MM.1S (cell line): ENCODE measurements at places on chromosomes 16 and 17.

DNA sequence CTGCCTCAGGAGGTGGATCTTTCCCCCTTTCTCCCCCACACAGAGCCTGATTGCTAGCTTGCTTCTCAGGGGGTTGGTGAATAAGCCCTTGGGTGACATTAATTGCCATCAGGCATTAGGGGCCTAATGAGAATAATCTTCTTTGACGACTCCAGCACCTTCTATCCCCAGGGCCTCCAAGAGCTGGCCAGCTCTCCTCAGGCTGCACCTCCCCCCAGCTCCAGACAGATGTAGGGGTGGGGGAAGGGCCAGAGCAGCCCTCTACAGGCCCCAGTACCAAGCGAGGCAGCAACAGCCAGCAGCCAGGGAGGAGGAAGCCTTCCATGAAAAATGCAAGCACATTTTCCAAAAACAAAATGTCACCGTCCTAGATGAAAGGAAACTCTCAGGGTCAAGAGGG lies 1.4 kb upstream of the TMEM132E start:
- no peak for DNase-seq

- DNase-seq = no peak
Observed at GRCh38 chr17:32931686-32932085, 3.7 kb downstream of the TMEM98 start.

DNA sequence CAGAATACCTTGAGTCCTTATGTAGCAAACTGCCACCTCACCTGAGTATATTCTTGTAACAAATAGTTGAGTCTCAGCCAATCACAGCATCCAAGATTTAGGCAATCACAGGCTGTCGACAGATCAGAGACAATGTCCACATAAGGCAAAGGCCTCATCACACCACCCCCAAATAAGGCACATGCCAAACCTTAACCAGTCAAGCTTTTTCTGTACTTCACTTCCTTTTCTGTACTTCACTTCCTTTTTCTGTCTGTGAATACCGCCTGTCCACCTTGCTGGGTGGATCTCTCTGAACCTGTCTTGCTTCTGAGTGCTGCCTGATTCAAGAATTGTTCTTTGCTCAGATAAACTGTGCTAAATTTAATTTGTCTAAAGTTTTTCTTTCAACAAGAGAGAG lies 210.4 kb upstream of the N4BP1 start:
- DNase-seq = peak; percentile 13

DNA sequence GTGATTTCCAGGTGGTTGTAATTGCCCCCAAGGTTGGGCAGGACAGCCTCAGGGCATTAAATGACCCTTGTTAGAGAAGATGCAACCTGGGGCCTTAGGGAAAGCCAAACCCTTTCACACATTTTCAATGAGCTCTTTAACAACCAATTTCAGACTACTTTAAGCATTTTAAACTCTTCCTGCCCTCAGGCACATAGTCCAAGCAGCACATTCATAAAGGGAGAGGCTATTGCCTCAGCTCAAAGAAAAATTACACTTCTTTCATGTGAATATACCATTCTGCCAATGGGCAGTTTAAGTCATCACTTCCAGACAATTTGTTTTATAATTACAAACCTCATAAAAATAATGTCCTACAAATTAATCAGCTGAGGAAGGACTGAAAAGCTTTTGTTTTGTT lies 544.5 kb downstream of the NPIPA7 start:
- no peak for DNase-seq

GRCh38 chr17:82836823-82837357 lies 2.9 kb downstream of the ZNF750 start:
- no peak for DNase-seq
